ENCODE measurements at places on chromosomes 11 and 22.

- DNase-seq: no peak
These were observed 44.4 kb downstream of the SVIP start for GRCh38 chr11:22785251-22785650.

DNA sequence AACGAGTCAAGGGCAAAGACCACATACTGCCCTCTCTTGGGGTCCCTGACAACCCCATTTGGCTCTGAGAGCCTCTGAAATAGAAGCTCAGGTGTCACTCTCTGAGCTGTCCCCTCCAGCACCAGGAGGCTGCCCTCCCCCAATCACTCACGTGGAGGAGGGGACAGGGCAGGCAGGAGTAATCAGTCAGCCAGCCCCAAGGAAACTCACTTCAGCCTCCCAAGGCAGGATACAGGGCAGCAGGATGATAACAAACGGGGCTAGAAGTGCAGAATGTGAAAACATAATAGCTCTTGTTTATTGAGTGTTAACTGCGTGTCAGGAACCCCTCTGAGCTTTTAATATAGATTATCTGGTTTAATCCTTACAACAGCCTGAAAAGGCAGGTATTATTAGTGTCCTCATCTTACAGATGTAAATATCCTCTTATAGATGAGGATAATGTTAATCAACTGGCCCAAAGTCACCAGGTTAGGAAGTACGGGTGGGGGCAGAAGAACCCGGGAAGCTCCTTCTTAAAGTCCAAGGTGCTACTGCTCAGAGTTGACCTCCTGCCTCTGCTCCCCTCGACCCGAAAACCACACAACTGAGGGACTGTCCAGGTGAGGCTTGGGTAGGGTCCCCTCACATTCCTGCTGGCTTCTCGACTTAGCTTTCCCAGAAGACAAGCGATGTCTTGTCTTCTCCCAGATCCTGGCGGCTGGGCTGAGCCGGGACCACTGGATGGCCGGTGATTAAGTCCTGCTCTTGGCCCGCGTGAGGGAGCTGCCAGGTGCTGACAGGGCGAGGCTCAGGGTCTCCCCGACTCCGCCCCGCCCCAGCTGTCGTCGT is 2.7 kb downstream of the CHRM4 start:
- DNase-seq: no peak

DNA sequence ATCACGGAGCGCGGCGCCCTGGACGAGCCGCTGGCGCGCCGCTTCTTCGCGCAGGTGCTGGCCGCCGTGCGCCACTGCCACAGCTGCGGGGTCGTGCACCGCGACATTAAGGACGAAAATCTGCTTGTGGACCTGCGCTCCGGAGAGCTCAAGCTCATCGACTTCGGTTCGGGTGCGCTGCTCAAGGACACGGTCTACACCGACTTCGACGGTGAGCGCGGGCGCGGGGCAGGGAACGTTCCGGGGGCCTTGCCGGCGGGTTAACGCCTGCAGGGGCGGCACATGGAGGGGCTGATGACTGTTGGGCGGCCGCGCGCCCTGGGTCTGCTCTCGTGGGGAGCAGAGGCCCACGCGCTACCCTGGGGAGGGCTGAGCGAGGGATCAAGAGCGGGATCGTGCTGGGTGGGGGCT is 1.0 kb downstream of the PIM3 start:
- DNase-seq: no peak

DNA sequence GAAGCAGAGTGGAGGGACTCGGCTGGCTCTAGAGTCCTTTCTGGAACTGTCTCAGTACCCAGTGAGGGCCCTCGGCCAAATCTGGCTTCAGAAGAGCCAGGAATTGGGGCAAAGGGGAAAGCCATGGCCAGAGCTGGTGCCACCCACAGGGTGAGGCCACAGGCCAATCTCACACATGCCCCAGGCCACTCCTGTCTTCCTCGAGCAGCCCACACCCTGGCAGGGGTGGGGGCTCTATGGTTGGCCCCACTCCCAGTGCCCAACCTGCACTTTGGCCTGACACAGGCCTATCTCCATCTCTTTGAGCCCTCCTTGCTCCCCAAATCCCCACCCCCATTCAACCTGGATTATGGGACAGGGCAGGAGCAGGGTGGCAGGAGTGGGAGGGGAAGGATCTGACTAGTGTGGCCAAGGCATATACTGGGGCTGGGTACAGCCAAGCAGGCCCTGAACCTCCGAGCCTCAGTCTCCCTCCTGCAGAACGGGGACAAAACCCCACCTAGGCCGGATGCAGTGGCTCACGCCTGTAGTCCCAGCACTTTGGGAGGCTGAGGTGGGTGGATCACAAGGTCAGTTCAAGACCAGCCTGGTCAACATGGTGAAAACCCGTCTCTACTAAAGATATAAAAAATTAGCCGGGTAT is 6.9 kb downstream of the TST start:
- DNase-seq: no peak

- DNase-seq: no peak
These were observed 13.5 kb downstream of the ADORA2A start for GRCh38 chr22:24440718-24441405.

DNA sequence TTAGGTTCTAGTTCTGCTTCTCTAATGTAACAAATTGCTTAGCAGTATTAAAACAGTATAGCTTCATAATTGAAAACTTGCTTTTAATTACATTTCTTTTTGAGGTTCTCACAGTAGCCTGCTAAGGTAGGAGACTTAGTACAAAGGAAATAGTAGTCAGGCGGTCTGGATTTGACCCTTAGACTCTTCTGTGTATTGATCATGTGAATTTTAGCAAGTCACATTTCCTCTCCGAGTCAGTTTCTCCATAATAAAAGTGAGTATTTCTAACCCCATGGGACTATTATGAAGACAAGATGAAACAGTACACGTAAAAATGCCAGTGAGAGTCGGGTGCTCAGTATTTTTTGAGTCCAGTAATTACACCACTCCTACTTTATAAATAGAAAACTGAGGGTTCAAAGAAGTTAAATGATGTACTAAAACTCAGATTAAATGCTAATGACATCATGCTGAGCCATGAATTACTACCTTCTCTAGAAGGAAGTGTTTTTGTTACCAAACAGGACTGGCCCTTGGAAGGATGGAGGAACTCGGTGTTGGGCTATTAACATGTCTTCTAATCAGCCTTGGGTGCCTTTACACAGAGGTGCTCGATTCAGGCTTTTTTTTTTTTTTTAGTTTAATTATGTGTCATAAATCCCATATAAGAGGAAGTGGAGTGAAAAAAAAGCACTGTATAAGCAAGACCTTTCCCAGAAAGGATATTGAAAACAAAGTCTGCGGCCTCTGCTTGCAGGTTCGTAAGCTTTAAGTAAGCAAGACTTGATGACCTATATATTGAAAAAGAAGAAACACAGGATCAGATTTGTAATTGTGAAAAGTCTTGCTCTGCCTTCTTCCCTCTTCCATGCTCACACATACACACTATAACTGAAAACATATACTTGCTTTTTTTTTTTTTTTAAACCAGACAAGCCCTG is 109.0 kb downstream of the EMSY start:
- DNase-seq: no peak

DNA sequence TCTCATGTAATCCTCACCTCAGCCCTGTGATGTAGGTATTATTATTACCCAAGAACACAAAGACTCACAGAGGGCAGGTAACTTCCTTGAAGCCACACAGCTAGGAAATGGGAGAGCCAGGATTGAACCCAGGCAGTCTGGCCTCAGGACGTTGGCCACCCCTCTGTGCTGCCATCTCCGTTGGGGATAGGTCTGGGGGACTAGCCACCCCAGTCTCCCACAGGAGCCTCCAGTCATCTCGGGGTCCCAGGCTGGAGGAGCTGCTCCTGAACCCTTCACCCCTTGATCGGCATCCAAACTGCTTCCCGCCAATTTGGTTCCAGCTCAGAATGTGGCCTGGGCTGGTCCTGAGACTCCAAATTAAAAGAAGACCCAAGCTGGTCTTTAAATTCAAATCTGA is 10.4 kb upstream of the TCF20 start:
- no peak for DNase-seq

All from CMK (cell line).